ENCODE measurements at places on chromosomes 6 and 20.
A peak's percentile ranks its signal among the peaks of the same experiment; 100 is the strongest.

GRCh38 chr6:19643713-19644112, 193.5 kb upstream of the ID4 start:
- no peak for DNase-seq

- DNase-seq: no peak
Measured at GRCh38 chr6:167970230-167970629, 27.2 kb upstream of the KIF25 start.

DNA sequence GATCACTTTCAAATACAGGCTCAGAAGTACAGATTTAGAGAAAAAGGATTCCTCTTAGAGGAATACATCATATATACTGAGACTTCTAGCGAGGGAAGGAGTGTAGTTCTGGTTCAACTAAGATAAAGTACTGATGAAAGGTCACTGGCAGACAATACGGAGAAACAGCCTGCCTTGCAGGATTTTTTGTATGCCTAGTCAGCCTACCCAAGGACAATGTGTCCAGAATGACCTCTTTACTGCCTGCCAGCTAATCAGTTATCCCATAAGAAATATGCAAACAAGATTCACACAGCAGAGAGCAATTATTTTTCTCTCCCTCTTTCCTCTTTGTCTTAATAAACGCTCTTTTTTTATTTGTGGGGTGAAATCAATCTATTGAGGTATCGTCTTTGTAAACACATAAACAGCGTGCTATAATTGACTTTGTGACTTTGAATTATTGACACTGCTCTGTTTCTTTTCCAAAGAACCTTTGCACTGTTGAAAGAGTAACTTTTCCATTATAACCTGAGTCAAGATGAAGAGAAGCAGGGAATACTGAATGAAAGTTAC, 1.4 kb upstream of the TSPYL4 start:
- DNase-seq: no peak

DNA sequence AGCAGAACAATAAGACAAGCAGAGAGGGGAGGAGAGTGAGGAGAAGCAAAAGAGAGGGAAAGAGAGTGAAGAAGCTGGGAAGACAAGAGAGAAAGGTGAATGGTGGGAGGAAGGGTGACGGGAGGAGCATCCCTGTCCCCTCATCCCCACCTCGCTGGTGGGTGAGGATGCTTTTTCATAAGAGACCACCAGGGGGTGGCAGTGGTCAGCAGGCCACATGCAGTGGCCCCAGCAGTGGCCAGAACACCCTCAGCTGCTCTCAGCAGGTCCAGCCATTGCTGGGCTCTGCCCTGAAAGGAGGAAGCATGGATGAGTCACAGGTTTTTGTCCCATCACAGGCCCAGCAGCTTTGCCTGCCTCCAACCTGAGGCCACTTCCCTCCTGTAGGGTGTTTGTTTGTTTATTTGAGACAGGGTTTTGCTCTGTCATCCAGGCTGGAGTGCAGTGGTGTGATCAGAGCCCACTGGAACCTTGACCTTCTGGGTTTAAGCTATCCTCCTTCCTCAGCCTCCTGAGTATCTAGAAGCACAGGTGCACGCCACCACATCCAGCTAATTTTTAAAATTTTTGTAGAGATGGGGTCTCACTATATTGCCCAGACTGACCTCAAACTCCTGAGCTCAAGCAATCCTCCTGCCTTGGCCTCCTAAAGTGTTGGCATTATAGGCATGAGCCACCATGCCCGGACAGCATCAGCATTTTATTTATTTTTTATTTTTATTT, 24.0 kb downstream of the FGD2 start:
- DNase-seq: peak; percentile 45

GRCh38 chr6:53474010-53474409, 70.9 kb downstream of the GCLC start:
- DNase-seq: no peak

GRCh38 chr6:148708707-148709106, 38.1 kb upstream of the UST start:
- DNase-seq: no peak

DNA sequence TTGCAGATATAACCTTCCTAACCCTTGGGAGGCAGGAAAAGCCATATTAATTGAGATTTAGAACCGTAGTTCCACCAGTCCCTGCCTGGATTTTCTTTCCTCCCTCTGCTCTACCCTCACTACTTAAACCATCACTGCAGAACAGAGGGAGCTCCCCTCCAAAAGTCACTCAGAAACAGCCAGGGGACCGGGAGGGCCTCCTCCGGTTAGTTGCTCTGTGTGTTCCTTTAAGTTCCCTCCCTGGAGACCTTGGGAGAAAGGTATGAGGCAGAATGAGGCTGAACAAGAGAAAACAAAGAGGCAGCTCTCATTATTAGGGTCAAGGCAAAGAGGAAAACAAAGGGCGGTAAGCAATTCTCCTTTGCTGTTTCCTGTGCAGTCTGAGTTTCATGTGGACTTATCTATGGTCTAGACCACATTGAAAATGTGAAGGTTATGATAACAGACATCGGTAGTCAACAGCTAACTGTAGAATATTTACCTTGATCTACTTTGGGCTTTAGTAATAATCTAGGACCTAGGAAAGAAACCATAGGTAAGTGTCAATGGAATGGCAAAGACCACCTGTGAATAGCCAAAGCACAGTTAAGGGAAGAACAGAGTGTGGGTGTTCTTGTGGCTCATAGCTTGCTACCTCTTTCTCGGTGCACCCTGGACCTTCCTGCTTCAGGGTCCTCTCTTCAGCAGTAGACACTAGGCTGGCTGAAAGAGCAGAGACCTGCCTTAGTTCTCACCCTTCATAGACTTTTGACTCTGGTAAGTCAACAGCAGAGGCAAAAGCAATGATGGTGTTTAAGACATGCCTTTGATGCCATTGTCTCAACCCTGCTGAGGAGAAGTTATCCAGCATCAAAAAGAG, 250.9 kb upstream of the CITED2 start:
- no peak for DNase-seq

GRCh38 chr6:170555305-170555704, 1.1 kb downstream of the TBP start:
- no peak for DNase-seq

- no peak for DNase-seq
Measured at GRCh38 chr6:145214570-145214969, 520.8 kb downstream of the EPM2A start.

DNA sequence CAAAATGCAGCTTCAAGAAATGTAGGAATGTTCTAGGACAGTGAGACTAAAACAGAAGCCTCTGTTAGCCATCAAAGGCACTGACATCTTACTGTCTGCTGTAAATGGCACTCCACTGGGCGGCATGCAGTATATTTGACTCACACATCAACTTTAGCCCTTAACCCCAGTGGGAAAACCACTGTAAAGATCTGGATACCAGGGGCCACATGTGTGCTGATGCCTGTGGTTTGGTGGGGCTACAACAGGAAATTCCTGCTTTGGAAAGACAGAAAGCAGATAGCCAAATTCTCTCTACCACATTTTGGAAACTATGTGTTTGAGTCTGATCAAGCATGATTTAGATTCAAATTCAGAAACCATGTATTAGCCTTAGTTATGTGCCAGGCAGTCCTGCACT, 4.3 kb downstream of the PFDN4 start:
- DNase-seq: no peak

- DNase-seq: no peak
Measured at GRCh38 chr20:22569353-22569752, 15.0 kb downstream of the FOXA2 start.

DNA sequence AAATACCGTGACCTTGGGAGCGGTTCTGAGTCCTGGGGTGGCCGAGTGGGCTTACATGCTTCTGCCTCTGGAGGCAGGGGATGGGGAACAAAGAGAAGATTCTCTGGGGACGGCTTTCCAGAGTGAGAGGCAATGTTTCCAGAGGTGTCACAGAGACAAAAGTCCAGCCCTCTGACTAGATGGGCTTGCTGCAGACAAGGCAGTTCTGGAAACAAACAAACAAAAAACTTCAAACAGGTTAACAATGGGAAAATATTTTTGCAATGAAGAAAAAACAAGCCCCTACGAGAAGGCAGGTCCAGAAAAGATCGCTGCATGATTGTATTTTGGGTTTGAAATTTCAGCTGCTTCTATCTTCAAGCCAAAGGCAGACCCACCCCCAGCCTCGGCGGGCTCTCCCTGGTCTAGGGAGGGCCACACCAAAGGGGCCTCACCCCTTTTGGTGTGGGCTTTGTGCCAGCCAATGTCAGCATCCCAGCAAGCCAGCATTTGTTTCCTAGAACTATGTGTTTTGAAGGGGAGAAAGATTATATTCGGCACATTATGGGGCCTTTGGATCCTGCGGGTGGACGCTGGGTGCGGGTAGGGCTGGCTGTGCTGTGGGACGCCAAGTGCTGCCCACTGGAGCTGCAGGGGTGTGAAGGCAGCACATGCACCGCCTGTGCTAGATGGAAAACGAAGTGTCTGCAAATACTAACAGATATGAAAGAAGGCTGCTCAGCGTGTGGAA, 42.9 kb downstream of the RIOK1 start:
- no peak for DNase-seq

- no peak for DNase-seq
Measured at GRCh38 chr20:7994809-7995208, 24.8 kb downstream of the TMX4 start.

- no peak for DNase-seq
Measured at GRCh38 chr6:85015396-85015990, 251.1 kb upstream of the TBX18 start.

- DNase-seq: no peak
Measured at GRCh38 chr6:130615816-130616215, 211.4 kb upstream of the SMLR1 start.
